ENCODE measurements at places on chromosomes 13 and 19.

- no peak for DNase-seq
- H3K4me1 ChIP-seq = no peaks in the 10 kb centered on the region
- H3K4me3 ChIP-seq = no peak overlapping the region
- no peaks in the 10 kb centered on the region for H3K27me3 ChIP-seq
Measured at GRCh38 chr13:50033725-50034124, 18.5 kb downstream of the KCNRG start.

DNA sequence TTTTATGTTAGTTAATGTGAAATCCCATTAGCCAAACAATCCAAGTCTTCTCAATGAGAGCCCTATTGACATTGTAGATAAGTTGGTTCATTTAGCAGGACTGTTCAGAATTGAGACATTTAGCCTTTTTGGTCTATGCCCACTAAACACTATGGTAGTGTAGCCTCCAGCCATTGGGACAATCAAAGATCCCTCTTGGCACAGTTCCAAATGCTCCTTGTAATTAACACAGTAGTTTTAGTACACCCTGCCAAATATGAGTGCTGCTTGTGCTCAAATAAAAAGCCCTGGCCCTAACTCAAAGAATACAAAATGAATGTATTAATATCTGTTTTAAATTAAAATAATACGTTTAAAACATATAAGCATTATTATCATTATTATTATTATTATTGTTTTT lies 15.4 kb upstream of the FAM216B start:
- H3K4me3 ChIP-seq = no peak overlapping the region
- no peak overlapping the region for H3K27ac ChIP-seq
- no peaks in the 10 kb centered on the region for H3K36me3 ChIP-seq
- H3K27me3 ChIP-seq = peaks cover 10% of the 10 kb centered on the region
- H3K4me1 ChIP-seq = peaks cover 5% of the 10 kb centered on the region

DNA sequence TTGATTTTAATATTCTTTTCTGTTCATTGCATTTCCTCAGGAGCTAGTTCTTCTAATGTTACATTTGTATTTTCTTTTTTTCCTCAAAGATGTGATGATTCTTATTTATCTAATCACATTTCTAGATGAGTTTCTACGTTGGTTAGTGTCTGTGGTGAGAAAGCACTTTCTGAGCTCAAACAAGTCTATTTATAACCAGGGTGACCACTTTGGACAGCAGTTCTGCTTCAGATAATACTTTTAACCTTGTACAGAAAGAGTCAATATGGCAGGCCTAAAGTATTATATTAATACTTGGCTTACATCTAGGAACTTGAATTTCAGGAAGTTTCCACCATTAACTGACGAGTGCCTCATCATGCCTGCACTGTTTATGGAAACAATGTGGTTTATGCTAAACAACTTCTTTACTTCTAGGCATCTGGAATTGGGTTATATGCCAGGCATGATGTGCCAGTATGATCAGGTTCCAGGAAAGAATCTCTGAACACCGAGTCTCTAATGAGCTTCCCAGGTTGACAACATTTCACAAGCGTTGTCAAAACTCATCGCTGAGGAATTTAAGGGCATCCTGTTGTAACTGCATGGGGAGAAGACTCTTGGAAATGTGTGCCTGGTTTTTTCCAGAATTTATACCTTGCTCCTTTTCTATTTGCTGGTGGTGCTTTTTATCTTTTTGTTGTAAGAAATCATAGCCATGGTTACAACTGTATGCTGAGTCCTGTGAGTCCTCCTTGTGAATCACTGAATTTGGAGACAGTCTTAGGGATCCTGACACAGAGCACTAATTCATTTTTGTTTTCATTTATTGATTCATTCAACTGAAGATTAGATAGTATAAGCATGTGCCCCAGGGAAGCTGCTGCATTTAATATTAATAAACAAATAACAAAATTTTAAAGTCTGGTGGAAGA lies 344.4 kb upstream of the PCDH9 start:
- H3K27me3 ChIP-seq = no peaks in the 10 kb centered on the region
- no peak for DNase-seq
- no peaks in the 10 kb centered on the region for H3K4me1 ChIP-seq
- no peak overlapping the region for H3K27ac ChIP-seq
- H3K36me3 ChIP-seq = no peaks in the 10 kb centered on the region

DNA sequence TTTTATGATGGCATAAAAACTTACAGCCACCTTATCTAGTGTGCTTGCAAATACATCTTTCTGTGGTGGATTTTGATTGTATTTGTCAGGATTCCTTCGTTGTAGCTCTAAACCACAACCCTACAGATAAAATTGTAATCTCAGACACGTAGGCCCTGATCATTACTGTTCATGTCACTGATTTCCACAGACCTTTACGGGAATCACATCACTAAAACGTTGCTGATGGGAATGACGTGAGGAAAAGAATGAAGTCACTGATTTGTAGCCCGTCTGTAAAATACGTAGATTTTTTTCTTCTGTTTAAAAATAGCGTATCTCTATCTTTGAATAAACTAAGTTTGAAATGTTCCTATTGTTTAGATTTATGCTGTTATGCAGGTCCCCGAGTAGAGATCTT lies 399.2 kb downstream of the MYO16 start:
- no peaks in the 10 kb centered on the region for H3K36me3 ChIP-seq
- DNase-seq = no peak

- H3K4me3 ChIP-seq = no peak overlapping the region
- H3K27ac ChIP-seq = no peak overlapping the region
- no peak for DNase-seq
- no peaks in the 10 kb centered on the region for H3K27me3 ChIP-seq
- H3K36me3 ChIP-seq = no peaks in the 10 kb centered on the region
- no peaks in the 10 kb centered on the region for H3K4me1 ChIP-seq
Measured at GRCh38 chr13:89465366-89465765, 1794.2 kb downstream of the SLITRK5 start.

GRCh38 chr19:10936661-10937084 lies 8.1 kb downstream of the TIMM29 start:
- H3K4me3 ChIP-seq = no peak overlapping the region
- H3K4me1 ChIP-seq = peaks cover 5% of the 10 kb centered on the region
- no peak overlapping the region for H3K27ac ChIP-seq
- H3K36me3 ChIP-seq = peaks cover 2% of the 10 kb centered on the region

GRCh38 chr19:5038631-5039271 lies 69.8 kb downstream of the KDM4B start:
- DNase-seq = no peak
- H3K27ac ChIP-seq = no peak overlapping the region
- H3K4me3 ChIP-seq = no peak overlapping the region
- H3K36me3 ChIP-seq = peaks cover 6% of the 10 kb centered on the region
- no peaks in the 10 kb centered on the region for H3K27me3 ChIP-seq
- H3K4me1 ChIP-seq = no peaks in the 10 kb centered on the region

DNA sequence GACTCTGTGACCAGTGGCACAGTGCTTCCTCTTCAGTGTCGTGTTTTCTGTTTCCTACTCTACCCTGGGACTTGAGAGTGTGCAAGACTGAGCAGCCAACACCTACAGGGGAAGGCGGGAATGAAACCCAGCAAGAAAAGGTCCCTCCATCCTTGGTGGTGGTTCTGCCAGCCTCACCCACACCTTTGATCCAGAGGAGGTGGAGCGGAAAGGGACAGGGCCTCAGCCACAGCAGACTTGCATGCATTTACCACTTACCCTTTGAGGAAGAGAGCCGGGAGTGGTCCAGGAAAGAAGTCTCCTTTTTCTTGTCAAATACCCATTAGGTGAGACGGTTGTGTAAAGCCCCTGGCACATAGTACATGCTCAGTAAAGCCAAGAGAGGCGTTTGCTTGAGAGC lies 164.8 kb upstream of the ZNF536 start:
- H3K4me1 ChIP-seq = no peaks in the 10 kb centered on the region
- H3K4me3 ChIP-seq = no peak overlapping the region
- H3K36me3 ChIP-seq = no peaks in the 10 kb centered on the region
- peaks cover 4% of the 10 kb centered on the region for H3K27me3 ChIP-seq

GRCh38 chr13:112710855-112711527 lies 21.2 kb downstream of the ATP11A start:
- H3K27ac ChIP-seq = no peak overlapping the region
- H3K27me3 ChIP-seq = no peaks in the 10 kb centered on the region
- H3K4me1 ChIP-seq = peaks cover 12% of the 10 kb centered on the region

- no peaks in the 10 kb centered on the region for H3K27me3 ChIP-seq
- DNase-seq = no peak
- H3K4me3 ChIP-seq = no peak overlapping the region
- no peak overlapping the region for H3K27ac ChIP-seq
- H3K4me1 ChIP-seq = peaks cover 5% of the 10 kb centered on the region
- H3K36me3 ChIP-seq = peaks cover 14% of the 10 kb centered on the region
Measured at GRCh38 chr13:114078461-114079451, 53.7 kb downstream of the RASA3 start.

DNA sequence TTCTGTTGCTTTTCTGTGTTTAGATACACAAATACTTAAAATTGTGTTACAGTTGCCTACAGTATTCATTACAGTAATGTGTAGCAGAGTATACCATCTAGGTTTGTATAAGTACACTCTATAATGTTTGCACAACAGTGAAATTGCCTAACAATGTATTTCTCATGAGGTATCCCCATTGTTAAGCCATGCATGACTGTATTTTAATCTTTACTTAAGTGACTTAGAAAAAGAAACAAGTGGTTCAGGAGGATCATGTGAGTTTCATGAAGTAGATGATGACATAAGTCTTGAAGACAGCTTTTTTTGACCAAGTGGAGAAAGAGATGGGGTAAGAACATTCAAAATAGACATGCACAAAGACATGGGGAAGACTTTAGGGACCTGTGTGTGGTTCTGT lies 8.4 kb upstream of the KCTD4 start:
- peaks cover 26% of the 10 kb centered on the region for H3K36me3 ChIP-seq
- no peak for DNase-seq
- no peak overlapping the region for H3K27ac ChIP-seq
- H3K4me3 ChIP-seq = no peak overlapping the region

GRCh38 chr19:13526552-13526951 lies 20.3 kb upstream of the CACNA1A start:
- H3K36me3 ChIP-seq = no peaks in the 10 kb centered on the region
- H3K27me3 ChIP-seq = no peaks in the 10 kb centered on the region
- H3K27ac ChIP-seq = no peak overlapping the region
- H3K4me3 ChIP-seq = no peak overlapping the region

GRCh38 chr13:19927117-19927748 lies 31.3 kb upstream of the ZMYM2 start:
- H3K4me3 ChIP-seq = no peak overlapping the region
- H3K36me3 ChIP-seq = no peaks in the 10 kb centered on the region
- no peaks in the 10 kb centered on the region for H3K4me1 ChIP-seq
- no peak for DNase-seq

DNA sequence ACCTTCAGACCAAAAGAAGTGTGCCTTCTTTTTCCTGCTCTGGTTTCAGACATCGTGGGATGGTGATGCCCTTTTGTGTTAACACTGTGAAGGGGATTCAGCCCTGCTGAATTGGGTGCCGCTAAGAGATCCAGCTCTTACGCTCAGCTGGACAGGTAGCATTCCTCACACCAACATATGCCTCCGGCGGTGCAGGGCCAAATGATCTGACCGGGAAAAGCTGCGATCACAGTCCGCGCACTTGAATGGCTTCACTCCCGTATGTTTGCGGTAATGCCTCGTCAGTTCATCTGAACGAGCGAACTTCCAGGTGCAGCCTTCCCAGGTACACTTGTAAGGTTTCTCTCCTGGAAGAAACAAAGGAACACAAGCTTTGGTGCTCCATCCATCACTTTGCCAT lies 438.9 kb downstream of the KLF12 start:
- H3K27me3 ChIP-seq = no peaks in the 10 kb centered on the region
- peaks cover 29% of the 10 kb centered on the region for H3K36me3 ChIP-seq
- no peak overlapping the region for H3K27ac ChIP-seq
- H3K4me1 ChIP-seq = peaks cover 9% of the 10 kb centered on the region
- H3K4me3 ChIP-seq = no peak overlapping the region
- DNase-seq = no peak

DNA sequence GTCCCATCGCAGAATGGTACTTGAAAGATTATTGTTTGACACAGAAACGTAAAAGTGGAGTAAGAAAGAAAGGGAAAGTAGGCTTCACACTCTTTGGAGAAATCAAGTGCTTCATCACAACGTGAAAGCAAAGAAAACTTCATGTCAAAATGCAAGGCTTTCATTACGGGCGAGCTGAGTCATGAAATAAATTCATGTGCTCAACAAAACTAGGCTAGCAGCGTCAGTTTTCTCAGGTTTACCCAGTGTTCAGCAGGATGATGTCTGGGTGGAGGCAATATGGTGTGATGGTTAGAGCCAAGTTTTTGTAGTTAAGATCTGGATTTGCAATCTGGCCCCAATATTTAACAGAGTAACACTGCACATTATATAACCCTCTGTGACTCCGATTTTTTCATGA lies 128.0 kb downstream of the TRPC4 start:
- no peaks in the 10 kb centered on the region for H3K27me3 ChIP-seq
- H3K27ac ChIP-seq = no peak overlapping the region
- DNase-seq = no peak
- H3K36me3 ChIP-seq = no peaks in the 10 kb centered on the region

DNA sequence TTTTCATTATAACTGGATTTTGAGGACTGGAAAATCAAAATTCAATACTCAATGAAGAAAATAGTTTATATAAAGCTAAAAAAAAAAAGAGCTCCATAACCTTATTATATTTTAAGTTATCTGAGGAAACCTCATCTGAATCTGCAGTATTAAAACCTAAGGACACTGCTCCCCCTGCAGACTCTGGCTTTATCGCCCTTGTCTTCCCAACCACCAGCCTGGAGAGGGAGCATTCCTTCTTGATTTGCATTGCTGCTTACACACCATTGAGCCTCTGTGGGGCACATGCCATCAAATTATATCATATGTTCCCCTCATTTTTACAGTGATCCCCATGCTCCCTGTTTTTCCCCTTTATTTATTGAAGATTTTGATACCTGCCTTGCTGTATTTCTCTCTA lies 871.4 kb upstream of the GPC6 start:
- H3K27me3 ChIP-seq = no peaks in the 10 kb centered on the region
- H3K4me1 ChIP-seq = no peaks in the 10 kb centered on the region
- no peak for DNase-seq
- no peak overlapping the region for H3K27ac ChIP-seq
- no peaks in the 10 kb centered on the region for H3K36me3 ChIP-seq

DNA sequence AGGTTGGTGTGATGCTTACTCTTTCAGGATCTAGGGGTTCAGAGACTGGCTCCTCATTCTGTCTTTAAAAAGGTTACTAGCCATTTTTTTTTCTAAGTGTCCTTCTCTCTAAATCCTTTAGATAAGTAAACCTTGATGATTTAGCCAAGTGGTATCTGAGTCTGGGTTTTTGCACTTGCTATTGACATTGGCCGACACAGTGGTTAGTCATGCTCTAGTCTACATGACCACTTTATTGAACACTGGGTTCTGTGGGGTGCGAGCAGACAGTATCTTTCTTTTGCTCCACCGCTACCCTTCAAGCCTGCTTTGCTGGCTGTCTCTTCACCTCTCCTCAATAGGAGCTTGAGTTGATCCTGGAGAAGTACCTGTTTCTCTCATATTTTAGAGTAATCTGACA lies 6.2 kb upstream of the NUP58 start:
- peaks cover 5% of the 10 kb centered on the region for H3K4me1 ChIP-seq
- no peaks in the 10 kb centered on the region for H3K36me3 ChIP-seq
- DNase-seq = no peak
- peaks cover 24% of the 10 kb centered on the region for H3K27me3 ChIP-seq
- no peak overlapping the region for H3K27ac ChIP-seq

- H3K36me3 ChIP-seq = no peaks in the 10 kb centered on the region
- no peak for DNase-seq
- H3K4me3 ChIP-seq = no peak overlapping the region
- H3K4me1 ChIP-seq = peaks cover 6% of the 10 kb centered on the region
- no peak overlapping the region for H3K27ac ChIP-seq
Measured at GRCh38 chr13:27528908-27529307, 78.5 kb upstream of the MTIF3 start.
